ENCODE measurements at places on chromosomes 13 and 19.

GRCh38 chr13:87094646-87095045, 576.5 kb upstream of the SLITRK5 start:
- DNase-seq: no peak

GRCh38 chr13:75255653-75256052, 226.3 kb downstream of the TBC1D4 start:
- DNase-seq: no peak

- no peak for DNase-seq
These were observed 290.5 kb downstream of the RFC3 start for GRCh38 chr13:34108410-34108809.

GRCh38 chr19:3625996-3626472, 556 bp downstream of the CACTIN start:
- no peak for DNase-seq

DNA sequence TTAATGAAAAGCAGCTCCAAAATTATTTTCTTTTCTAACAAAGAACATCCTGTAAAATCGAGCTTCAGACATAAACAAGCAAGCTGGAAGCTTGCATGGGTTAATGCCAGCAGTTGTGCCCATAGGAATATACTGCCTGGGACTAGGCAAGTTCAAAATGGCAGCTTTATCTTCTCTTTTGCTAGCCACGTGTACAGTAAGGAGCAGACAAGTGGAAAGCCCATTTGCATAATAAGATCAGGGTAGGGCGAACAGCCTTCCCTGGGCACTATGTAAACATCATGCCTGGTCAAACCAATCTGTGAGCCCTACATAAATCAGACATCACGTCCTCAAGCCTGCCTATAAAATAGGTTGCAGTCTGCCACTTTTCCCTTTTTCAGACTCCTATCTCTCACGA, 489.7 kb downstream of the RFC3 start:
- no peak for DNase-seq

GRCh38 chr19:32599736-32600157, 18.8 kb downstream of the PDCD5 start:
- peak; percentile 10 for DNase-seq
